ENCODE measurements at places on chromosomes 7 and 10.

DNA sequence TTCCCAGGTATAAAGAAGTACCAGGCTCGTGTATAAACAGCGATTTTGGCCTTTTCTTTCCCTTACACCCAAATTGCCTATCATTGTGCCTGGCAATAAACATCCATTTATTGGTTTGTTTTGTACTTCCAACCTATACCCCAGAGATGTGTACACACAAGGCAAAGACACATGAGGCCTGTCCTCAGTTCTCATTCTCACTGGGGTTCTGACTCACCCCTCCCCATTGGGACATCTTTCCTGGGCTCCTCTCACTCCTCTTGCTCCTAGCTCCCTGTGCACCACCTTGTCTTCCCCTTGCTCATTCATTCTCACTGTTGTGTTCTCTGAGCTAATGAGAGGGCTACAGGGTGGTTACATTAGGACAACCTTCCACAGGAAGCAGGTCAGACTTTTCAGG is 240.7 kb downstream of the ANK3 start:
- DNase-seq: no peak

DNA sequence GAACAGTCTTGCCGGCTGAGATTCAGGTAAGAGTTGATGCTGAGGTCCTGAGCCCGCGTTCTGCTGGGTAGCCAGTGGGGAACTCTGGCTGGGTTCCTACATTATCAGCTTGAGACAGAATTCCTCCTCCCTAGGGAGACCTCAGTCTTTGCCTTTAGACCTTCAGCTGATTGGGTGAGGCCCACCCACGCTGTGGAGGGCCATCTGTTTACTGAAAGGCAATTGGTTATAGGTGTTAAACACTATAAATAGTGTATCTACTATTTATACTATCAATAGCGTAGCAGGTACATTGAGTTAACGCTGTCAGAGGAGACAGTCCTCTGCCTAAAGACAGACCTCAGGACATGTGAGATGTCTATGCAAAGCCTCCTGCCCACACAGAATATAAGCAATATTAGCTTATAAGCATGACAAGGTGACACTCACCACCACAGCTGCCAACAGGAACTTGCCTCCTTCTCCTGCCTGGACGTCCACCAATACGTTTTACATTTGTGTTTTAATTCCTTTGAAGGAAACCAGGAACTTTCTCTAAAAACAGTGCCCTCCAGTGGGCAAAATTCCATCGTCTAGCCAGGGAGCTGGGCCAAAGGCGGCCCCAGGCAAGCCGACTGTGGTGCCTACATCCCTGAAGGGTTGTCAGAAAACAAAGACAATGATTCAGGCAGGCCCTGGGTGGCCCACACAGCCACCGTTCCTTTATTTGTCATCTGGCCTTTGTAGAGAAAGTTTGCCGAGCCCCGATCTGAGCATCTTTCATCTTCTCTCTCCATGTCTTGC is 58.8 kb downstream of the INSIG1 start:
- DNase-seq: peak; percentile 18

- no peak for DNase-seq
Observed at GRCh38 chr7:77223261-77223660, 23.6 kb upstream of the FGL2 start.

GRCh38 chr10:58704671-58705141 is 192.0 kb downstream of the BICC1 start:
- DNase-seq: no peak

DNA sequence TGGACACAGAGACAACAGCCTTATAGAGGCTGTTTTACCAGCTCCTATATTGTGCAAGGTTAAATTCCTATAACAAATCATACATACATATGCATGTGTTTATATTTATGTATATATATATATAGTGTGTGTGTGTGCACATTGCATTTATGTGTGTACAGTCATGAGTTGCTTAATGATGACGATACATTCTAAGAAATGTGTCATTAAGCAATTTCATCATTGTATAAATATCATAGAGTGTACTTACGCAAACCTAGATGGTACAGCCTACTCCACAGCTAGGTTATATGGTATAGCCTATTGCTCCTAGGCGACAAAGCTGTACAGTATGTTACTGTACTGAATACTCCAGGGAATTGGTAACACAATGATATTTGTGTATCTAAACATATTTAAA is 30.1 kb upstream of the TNKS2 start:
- DNase-seq: no peak
